ENCODE measurements at places on chromosomes 16 and 17.

DNA sequence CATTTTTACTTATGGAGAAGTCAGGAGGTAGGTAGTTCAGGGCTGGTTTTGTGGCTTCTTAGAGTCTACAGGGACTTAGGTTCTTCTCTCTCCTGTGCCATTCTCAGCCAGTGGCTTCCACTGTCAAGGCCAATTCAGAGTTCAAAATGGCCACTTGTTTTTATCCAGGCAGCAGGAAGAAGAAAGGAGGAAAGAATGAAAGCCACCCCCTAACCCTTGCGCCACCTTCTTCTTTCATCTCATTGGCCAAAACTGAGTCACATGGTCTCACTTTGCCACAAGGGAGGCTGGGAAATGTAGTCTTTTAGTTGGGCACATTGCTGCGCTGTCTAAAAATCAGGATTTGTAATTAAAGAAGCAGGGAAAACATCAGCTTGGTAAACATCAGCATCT lies 60.8 kb upstream of the MED9 start:
- DNase-seq = peak; percentile 84

DNA sequence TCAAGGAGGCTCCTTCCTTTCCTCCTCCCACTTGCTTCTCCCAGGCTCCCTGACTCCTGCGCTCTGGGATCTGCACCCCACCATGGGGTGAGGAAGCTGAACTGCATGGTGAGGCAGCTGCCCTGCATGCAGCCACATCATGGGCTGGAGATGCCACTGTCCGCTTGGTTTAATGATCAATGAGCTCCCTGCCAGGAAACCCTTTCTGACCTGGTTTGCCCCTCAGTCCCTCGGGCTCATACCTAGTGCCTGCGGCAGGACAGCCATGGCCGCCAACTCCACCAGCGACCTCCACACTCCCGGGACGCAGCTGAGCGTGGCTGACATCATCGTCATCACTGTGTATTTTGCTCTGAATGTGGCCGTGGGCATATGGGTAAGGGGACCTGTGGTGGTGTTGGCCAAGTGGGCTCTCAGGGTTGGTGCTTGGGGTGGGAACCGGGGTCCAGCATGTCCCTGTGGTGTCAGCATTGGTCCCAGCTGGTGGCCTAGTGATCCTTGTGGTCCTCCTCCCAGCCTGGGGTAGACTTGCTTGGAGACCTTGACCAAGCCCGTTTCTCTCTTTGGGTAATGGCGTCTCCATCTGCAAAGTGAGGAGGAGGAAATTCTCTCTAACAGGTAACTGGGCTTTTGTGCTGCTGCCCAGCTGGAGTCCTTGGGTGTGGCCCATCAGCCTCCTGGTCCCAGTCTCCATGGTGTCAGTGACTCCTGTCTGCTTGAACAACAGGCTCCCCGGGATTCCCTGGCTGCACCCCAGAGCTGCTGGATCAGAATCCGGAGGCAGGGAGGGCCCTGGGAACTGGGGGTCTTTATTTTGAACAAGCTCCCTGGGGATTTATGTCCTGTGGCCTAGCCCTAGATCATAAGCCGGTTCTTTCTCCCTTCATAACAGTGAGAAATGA lies at the start of gene SLC5A10:
TSS of gene SLC5A10 (plus strand) at position 225 of the 902 bp plus-strand sequence. CDS start at position 266, 41 bp downstream.
- DNase-seq = peak; percentile 70

DNA sequence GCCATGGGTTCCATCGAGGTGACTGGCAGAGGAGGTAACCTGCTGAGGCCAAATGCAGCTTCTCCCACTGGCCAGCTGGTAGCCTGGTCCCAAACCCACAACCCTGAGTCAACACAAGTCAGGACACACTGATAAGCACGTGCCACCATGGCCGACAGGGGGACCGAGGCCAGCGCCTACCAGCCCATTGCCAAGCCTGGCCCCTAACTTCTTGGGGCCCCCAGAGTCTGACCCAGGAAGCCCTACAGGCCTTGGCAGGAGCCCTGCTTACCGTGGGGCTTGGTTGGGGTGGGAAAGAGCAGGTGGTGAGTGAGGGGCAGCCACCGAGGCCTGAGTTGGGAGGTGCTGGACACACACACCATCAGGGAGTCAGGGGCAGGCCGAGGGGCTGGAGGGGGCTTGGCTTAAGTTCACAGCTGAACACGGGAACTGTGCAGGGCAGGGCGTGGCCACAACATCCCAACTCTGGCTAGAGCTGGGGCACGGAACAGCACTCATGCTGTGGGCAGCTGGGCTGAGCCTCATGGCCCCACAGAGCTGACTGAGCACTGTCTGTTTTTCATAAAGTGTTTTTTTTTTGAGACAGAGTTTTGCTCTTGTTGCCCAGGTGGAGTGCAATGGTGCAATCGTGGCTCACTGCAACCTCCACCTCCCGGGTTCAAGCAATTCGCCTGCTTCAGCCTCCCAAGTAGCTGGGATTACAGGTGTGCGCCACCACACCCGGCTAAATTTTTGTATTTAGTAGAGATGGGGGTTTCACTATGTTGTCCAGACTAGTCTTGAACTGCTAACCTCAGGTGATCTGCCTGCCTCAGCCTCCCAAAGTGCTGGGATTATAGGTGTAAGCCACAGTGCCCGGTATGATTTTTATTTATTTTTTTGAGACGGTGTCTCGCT lies 5.5 kb downstream of the MRPL28 start:
- no peak for DNase-seq

GRCh38 chr16:17098685-17099084 lies 372.1 kb downstream of the XYLT1 start:
- no peak for DNase-seq

DNA sequence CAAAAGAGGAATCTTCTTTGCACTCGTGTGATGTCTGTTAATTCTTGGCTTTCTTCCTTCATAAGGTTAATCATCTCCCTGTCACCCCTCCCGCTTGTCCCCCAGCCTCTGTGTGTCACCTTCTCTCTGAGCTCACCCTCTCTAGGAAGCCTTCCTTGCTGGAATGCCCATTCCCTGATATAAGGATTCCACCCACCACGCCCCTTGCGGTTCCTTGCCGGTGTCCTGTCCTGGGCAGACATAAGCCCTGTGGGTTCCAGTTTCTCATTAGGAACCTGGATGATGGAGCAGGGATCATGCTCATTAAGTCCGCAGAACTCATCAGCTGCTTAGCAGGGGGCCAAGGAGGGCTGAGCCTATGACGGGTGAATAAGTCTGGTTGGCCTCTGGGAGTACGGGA lies 559.3 kb downstream of the MAF start:
- no peak for DNase-seq

GRCh38 chr17:34615326-34615725 lies 35.9 kb downstream of the TMEM132E start:
- DNase-seq = no peak

DNA sequence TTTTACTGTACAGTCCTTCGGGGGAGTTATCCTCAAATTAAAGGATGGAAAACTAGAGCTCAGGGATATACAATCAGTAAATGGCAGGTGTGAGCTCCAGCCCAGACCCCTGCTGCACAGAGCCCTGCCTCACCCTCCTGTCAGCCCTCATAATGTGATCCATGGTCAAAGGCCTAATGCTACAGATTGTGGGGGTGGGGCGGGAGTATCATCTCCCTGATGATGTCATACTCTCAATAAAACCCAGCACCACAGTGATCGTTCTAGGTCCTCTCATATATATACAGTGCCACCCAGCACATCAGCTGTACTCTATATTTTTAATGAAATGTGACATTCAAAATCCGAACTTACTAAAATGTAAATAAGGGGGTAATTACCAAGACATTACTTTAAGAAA lies 61.5 kb downstream of the SLC39A11 start:
- DNase-seq = no peak

GRCh38 chr17:15213381-15214087 lies 51.6 kb downstream of the PMP22 start:
- no peak for DNase-seq
